HL-60 (cell line): ENCODE measurements at places on chromosomes 6 and 20.

DNA sequence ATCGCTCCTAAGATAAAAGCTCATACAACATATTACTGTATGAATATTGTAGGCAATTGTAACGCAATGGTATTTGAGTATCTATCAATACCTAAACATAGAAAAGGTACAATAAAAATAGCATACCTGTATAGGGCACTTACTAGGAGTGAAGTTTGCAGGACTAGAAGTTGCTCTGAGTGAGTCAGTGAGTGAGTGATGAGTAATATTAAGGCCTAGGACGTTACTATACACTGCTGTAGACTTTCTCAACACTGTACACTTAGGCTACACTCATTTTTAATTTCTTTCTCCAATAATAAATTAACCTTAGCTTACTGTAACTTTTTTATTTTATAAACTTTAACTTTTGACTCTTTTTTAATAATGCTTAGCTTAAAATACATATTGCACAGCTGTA lies 546.9 kb downstream of the HACE1 start:
- no peak for DNase-seq

GRCh38 chr6:84508981-84509380 lies 255.4 kb downstream of the TBX18 start:
- DNase-seq = no peak

GRCh38 chr6:19180348-19181072 lies 656.7 kb upstream of the ID4 start:
- no peak for DNase-seq

GRCh38 chr6:74050921-74051320 lies 354.9 kb downstream of the CD109 start:
- DNase-seq = no peak

DNA sequence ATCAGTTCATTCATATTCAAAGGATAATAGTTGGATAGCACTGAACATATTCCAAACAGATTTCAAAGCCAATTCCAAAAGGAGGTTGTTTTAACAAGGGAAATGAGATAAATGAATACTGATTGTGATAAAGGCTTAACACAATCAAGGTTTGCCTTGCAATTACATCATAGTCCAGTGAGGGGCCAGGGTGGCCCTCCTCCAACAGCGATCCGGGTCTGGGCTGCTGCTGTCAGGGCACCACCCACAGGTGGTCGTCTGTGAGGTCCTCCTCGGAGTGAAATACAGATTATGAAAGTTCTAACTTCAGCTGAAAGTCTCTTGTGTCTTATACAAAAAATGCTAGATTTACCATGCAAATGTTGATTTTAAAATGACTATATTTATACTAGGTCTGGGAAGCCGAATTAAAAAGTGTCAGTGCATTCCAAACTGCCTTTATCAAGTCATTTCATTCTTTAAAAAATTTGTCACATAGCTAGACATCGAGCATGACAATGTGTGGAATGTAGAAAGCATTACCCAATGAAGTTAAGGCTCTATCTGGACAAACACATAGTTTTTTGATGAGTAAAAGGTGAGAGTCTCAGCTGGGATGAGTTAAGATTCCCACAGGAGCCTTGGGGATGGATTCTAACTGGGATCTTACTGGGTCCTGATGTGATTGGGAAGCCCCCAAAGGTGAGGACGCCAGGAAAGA lies 65.9 kb upstream of the SLC22A23 start:
- no peak for DNase-seq
